ENCODE measurements at places on chromosomes 2 and 18. TPM values are rescaled to one million over a fixed set of nuclear protein-coding genes. Genes with fewer than 3 reads are reported as not detected.

TEX44 gene
- not detected for total RNA-seq

PLGLB1 gene
- 0.59 TPM for total RNA-seq

METAP1D gene
- total RNA-seq = 6.5 TPM

SCTR gene
- not detected for total RNA-seq

AGFG1 gene
- total RNA-seq = 87.9 TPM

SERPINB3 gene
- total RNA-seq = not detected

SAG gene
- total RNA-seq = not detected

FBXO15 gene
- 1.2 TPM for total RNA-seq

MAPRE3 gene
- total RNA-seq = 29.0 TPM

TMEM169 gene
- total RNA-seq = 20.1 TPM

IDH1 gene
- total RNA-seq = 181 TPM

DYNAP gene
- total RNA-seq = not detected

TFPI gene
- total RNA-seq = 52.9 TPM

DOK6 gene
- total RNA-seq = 3.1 TPM

EFR3B gene
- 13.3 TPM for total RNA-seq

RNU2-63P gene
- 6.6 TPM for total RNA-seq

GPBAR1 gene
- 0.55 TPM for total RNA-seq

DSC3 gene
- total RNA-seq = 5.2 TPM

CD302 gene
- 0.41 TPM for total RNA-seq

FOXD4L1 gene
- not detected for total RNA-seq

MC4R gene
- not detected for total RNA-seq

HOXD13 gene
- not detected for total RNA-seq

SATB2 gene
- 11.6 TPM for total RNA-seq

PPM1G gene
- 79.0 TPM for total RNA-seq

WNT6 gene
- total RNA-seq = 2.6 TPM

FARP2 gene
- total RNA-seq = 60.8 TPM

TMEM214 gene
- total RNA-seq = 93.5 TPM

NGEF gene
- total RNA-seq = 0.16 TPM

RELCH gene
- 26.6 TPM for total RNA-seq

UGT1A1 gene
- not detected for total RNA-seq

ASPRV1 gene
- total RNA-seq = 0.26 TPM

CTLA4 gene
- not detected for total RNA-seq

FSIP2 gene
- 0.86 TPM for total RNA-seq

CHRNA1 gene
- 3.7 TPM for total RNA-seq

ASXL3 gene
- total RNA-seq = 8.2 TPM

RGPD8 gene
- total RNA-seq = 11.6 TPM

PROC gene
- total RNA-seq = 1.5 TPM

MAP3K19 gene
- not detected for total RNA-seq

DCDC2C gene
- not detected for total RNA-seq

C2orf80 gene
- total RNA-seq = not detected

TMEFF2 gene
- total RNA-seq = 0.41 TPM

ZEB2 gene
- 84.9 TPM for total RNA-seq

NFU1 gene
- total RNA-seq = 46.6 TPM

CKAP2L gene
- 2.1 TPM for total RNA-seq

FAM136A gene
- 32.8 TPM for total RNA-seq

AFF3 gene
- total RNA-seq = 14.7 TPM

SGPP2 gene
- total RNA-seq = 0.20 TPM

NFE2L2 gene
- total RNA-seq = 83.3 TPM

HOXD9 gene
- total RNA-seq = not detected

HAAO gene
- total RNA-seq = 1.3 TPM

PLGLB2 gene
- 3.7 TPM for total RNA-seq

REEP1 gene
- 1.1 TPM for total RNA-seq

GPR155 gene
- total RNA-seq = 11.0 TPM

ATOH8 gene
- 1.9 TPM for total RNA-seq

TRABD2A gene
- 2.6 TPM for total RNA-seq

STK39 gene
- 26.6 TPM for total RNA-seq

LMAN2L gene
- 19.9 TPM for total RNA-seq

CDCA7 gene
- total RNA-seq = 4.6 TPM
